ENCODE measurements at places on chromosomes 1 and 21. TPM values are rescaled to one million over a fixed set of nuclear protein-coding genes. Genes with fewer than 3 reads are reported as not detected.

IVL gene
- polyA plus RNA-seq = not detected

CSMD2 gene
- 0.65 TPM for polyA plus RNA-seq

RGS8 gene
- 0.04 TPM for polyA plus RNA-seq

RNF186 gene
- 0.20 TPM for polyA plus RNA-seq

ADORA3 gene
- polyA plus RNA-seq = 0.40 TPM

TMEM82 gene
- polyA plus RNA-seq = not detected

LIPI gene
- 0.19 TPM for polyA plus RNA-seq

KRTAP19-3 gene
- polyA plus RNA-seq = not detected

AMY1B gene
- polyA plus RNA-seq = not detected

COL9A2 gene
- polyA plus RNA-seq = 1.6 TPM

BNIPL gene
- polyA plus RNA-seq = 0.70 TPM

SPATA1 gene
- 1.9 TPM for polyA plus RNA-seq

GBP5 gene
- 0.85 TPM for polyA plus RNA-seq

USH2A gene
- 0.05 TPM for polyA plus RNA-seq

C1orf87 gene
- 0.80 TPM for polyA plus RNA-seq

ADAMTSL4 gene
- polyA plus RNA-seq = 52.0 TPM

PLA2G2D gene
- polyA plus RNA-seq = 0.05 TPM

TDRD5 gene
- polyA plus RNA-seq = not detected

SYDE2 gene
- 3.7 TPM for polyA plus RNA-seq

HES3 gene
- not detected for polyA plus RNA-seq

CD34 gene
- polyA plus RNA-seq = 147 TPM

ATP6V1G3 gene
- polyA plus RNA-seq = not detected

SH2D2A gene
- polyA plus RNA-seq = 0.39 TPM

LCE3E gene
- polyA plus RNA-seq = not detected

RCSD1 gene
- 52.9 TPM for polyA plus RNA-seq

SLC16A1 gene
- polyA plus RNA-seq = 44.2 TPM

TMEM61 gene
- polyA plus RNA-seq = not detected

PRAMEF14 gene
- polyA plus RNA-seq = not detected

NEGR1 gene
- polyA plus RNA-seq = 16.6 TPM

OR2T11 gene
- polyA plus RNA-seq = not detected

CD52 gene
- 1.3 TPM for polyA plus RNA-seq

EXTL2 gene
- 32.2 TPM for polyA plus RNA-seq

PCAT6 gene
- 1.6 TPM for polyA plus RNA-seq

Measured in forelimb muscle (tissue), 1 donor.